ENCODE measurements at places on chromosomes 1 and 21.
A peak's percentile ranks its signal among the peaks of the same experiment; 100 is the strongest.

DNA sequence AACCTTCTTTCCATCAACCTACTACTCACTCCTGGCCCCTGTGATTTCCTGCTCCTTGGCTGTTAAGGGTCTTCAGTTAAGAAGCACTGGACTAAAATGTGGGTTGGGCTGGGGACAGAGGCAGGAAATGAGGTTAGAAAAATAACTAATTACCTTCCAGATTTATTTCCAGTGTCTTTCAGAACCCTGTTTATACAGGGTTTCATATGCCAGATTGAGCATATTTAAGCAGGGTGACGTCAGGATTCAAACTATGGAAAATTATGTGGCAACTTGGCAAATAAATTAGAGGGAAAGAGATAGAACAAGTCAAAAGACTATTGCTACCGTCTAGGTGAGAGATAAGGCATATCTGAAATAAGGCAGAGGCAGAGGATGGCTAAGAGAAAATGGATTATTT lies 11.7 kb upstream of the MCOLN3 start:
- peaks cover 8% of the 10 kb centered on the region for H3K27me3 ChIP-seq
- peaks cover 21% of the 10 kb centered on the region for H3K4me1 ChIP-seq
- no peak for DNase-seq
- no peaks in the 10 kb centered on the region for H3K36me3 ChIP-seq
- no peak overlapping the region for H3K4me3 ChIP-seq
- H3K27ac ChIP-seq: no peak overlapping the region

DNA sequence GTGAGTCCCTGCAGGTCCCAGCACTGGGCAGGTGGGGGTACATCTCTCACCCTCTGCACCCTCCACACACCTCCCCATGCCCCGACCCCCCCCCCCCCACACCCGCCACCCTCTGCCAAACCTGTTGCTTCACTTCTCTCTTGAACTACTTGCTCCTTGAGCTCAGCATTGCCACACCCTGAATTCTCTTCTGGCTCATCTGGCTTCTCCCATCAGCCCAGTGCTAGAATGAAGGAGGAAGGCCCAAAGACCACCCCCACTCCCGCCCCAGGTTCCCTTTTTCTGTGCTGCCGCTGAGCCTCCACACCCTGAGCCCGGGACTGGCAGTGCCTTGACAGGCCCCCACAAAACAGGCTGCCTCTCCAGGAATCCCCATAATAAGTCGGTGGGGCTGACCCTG lies 6.4 kb upstream of the TNNI1 start:
- H3K36me3 ChIP-seq: no peaks in the 10 kb centered on the region
- no peaks in the 10 kb centered on the region for H3K27me3 ChIP-seq
- no peak overlapping the region for H3K4me3 ChIP-seq
- no peak for DNase-seq
- no peaks in the 10 kb centered on the region for H3K4me1 ChIP-seq

DNA sequence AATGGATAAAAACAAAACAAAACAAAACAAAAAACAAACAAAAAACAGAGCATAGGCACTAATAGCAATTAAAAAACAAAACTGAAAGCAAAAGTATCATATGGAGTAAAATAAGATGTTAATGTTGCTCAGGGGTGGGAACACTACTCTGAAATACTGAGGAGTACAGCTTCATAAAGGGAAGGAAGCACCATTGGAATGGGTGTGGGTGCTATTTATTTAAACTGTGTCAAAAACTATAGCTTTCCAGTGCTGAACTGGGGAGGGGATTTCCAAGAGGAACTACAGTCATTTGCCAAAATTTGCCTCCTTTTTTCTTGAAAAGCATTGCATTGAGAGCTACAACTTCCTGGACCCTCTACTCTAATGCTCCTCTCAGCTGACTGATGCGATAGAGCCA lies 40.0 kb downstream of the SPTA1 start:
- no peak for DNase-seq
- H3K4me1 ChIP-seq: no peaks in the 10 kb centered on the region
- no peaks in the 10 kb centered on the region for H3K27me3 ChIP-seq
- H3K27ac ChIP-seq: no peak overlapping the region
- no peaks in the 10 kb centered on the region for H3K36me3 ChIP-seq
- no peak overlapping the region for H3K4me3 ChIP-seq

GRCh38 chr1:145795257-145795881 lies 28.5 kb downstream of the RNF115 start:
- no peaks in the 10 kb centered on the region for H3K27me3 ChIP-seq
- no peak for DNase-seq
- H3K27ac ChIP-seq: no peak overlapping the region
- H3K36me3 ChIP-seq: peaks cover 35% of the 10 kb centered on the region
- no peak overlapping the region for H3K4me3 ChIP-seq

GRCh38 chr1:156376146-156376545 lies 7.1 kb downstream of the RHBG start:
- DNase-seq: no peak
- H3K4me3 ChIP-seq: no peak overlapping the region
- 0 out of 2 replicates have a peak, but pooled peaks cover 3% of the 10 kb centered on the region for H3K4me1 ChIP-seq
- peaks cover 9% of the 10 kb centered on the region for H3K27me3 ChIP-seq

DNA sequence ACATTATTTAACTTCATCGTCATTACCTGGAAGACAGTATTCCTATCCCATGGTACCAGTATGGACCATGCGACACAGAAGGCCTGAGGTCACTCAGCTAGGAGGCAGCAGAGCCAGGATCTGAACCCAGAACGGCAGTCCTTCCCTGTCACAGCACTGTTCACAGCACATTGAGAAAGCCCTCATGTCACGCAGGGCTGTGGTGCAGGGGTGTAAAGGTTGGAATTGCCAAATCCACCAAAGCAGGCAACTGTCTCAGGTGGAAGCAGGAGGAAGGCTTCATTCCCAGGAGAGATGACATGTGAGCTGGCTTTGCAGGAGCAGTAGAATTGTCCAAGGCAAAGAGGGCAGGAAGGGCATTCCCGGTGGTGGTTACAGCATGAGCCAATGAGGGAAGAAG lies 9.9 kb upstream of the TTC22 start:
- no peak overlapping the region for H3K27ac ChIP-seq
- H3K4me1 ChIP-seq: peaks cover 27% of the 10 kb centered on the region

DNA sequence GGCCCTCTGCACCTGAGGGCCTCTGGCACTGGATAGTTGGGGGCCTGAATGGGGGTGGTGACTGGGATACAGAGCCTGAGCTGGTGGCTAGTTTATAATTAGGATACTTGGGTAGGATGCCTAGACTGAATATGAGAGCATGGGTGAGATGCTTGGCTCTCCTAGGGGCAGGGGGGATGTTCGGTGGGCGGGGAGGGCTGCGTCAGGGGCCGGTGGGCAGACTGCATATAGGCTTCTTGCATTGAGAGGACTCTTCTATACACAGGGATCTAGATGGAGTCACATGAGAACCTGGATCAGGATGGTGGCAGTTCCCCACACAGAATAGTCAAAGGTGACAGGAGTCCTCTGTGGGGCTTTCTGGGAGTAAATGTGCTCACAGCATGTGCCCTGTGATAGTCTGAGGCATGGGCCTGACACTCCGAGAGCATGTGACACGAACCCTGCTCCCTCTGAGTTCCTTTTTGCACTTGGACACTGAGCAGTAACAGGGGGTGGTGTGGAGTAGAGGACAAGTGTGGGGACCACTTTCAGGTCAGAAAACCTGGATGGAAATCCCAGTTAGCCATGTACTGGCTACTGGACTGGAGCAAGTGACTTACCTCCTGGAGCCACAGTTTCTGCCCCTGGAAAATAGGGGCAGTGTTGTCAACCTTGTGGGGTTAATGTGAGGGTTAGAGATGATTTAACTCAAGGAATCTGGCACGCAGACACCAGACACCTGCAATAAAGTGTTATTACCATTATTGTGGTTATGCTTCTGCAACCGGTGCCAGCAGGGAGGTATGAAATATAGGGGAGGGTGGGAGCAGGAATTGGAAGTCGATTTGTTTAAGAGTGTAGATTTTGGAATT lies 2.2 kb downstream of the MAP7D1 start:
- peaks cover 23% of the 10 kb centered on the region for H3K27me3 ChIP-seq
- DNase-seq: no peak
- no peak overlapping the region for H3K27ac ChIP-seq
- H3K4me3 ChIP-seq: peak overlapping the region; percentile 79

GRCh38 chr1:178412400-178412770 lies 84.4 kb downstream of the CLEC20A start:
- DNase-seq: no peak
- no peak overlapping the region for H3K4me3 ChIP-seq
- H3K27me3 ChIP-seq: no peaks in the 10 kb centered on the region
- peaks cover 8% of the 10 kb centered on the region for H3K36me3 ChIP-seq
- H3K27ac ChIP-seq: no peak overlapping the region

DNA sequence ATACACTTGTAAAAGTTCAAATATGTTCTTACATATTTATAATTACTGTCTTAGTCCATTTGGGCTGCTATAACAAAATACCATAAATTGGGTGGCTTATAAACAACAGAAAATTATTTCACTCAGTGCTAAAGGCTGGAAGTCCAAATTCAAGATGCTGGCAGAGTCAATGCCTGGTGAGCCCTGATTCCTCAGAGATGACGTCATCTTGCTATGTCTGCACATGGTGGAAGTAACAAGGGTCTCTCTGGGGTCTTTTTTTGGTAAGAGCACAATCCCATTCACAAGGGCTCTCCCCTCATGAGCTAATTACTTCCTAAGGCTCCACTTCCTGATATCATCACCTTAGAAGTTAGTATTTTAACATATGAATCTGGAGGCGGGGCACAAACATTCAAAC lies 108.0 kb upstream of the DUSP10 start:
- no peak for DNase-seq
- H3K27ac ChIP-seq: no peak overlapping the region
- H3K4me3 ChIP-seq: no peak overlapping the region
- H3K4me1 ChIP-seq: peaks cover 10% of the 10 kb centered on the region
- H3K36me3 ChIP-seq: no peaks in the 10 kb centered on the region

- peak within 1 kb of the TSS; percentile 77 for H3K4me3 ChIP-seq
- peaks cover 17% of the 10 kb centered on the region for H3K4me1 ChIP-seq
- peaks cover 36% of the 10 kb centered on the region for H3K27me3 ChIP-seq
- H3K36me3 ChIP-seq: no peaks in the 10 kb centered on the region
Observed at GRCh38 chr1:201888282-201889089, at the start of gene SHISA4. Gene SHISA4 (plus strand): TSS chr1:201888898. CDS start chr1:201888995, 97 bp downstream.

- peaks cover 51% of the 10 kb centered on the region for H3K27me3 ChIP-seq
- peaks cover 33% of the 10 kb centered on the region for H3K4me1 ChIP-seq
- no peaks in the 10 kb centered on the region for H3K36me3 ChIP-seq
- H3K27ac ChIP-seq: no peak overlapping the region
- DNase-seq: peak; percentile 68
Observed at GRCh38 chr1:166947398-166948043, 27.8 kb downstream of the ILDR2 start.

- peaks cover 3% of the 10 kb centered on the region for H3K27me3 ChIP-seq
- no peak overlapping the region for H3K4me3 ChIP-seq
- peaks cover 15% of the 10 kb centered on the region for H3K4me1 ChIP-seq
- DNase-seq: no peak
Observed at GRCh38 chr1:161503394-161503748, 1.9 kb upstream of the FCGR2A start.

DNA sequence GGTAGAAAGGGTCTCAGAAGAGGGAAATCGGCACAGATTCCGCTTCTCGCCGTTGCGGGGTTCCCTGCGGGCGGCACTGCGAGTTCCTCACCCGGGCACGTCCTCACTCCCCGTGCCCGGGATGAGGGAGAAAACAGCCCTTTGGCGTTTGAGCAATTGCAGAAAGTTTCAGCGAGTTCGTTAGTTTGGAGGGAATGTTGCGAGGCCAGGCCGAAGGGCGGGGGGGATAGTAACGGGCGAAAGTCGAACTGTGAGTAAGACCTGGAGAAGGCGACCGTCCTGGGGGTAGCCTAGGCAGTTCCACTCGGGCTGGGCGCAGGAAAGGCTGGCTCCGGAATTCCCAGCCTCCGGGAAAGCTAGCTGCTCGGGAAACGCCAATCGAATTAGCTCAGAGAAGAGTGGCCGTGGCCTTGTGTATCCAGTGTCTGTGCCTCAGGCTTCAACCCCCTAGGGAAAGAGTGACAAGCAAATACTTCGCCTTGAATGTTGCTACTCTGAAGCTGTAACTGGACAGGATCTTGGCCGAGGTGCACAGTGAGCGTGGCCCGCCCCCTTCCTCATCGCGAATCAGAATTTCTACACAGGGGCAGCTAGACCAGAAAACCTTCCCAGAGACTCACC lies 787 bp downstream of the PTGFR start:
- peak; percentile 64 for DNase-seq
- no peaks in the 10 kb centered on the region for H3K36me3 ChIP-seq
- H3K27me3 ChIP-seq: peaks cover 80% of the 10 kb centered on the region
- H3K27ac ChIP-seq: no peak overlapping the region
- peaks cover 9% of the 10 kb centered on the region for H3K4me1 ChIP-seq

DNA sequence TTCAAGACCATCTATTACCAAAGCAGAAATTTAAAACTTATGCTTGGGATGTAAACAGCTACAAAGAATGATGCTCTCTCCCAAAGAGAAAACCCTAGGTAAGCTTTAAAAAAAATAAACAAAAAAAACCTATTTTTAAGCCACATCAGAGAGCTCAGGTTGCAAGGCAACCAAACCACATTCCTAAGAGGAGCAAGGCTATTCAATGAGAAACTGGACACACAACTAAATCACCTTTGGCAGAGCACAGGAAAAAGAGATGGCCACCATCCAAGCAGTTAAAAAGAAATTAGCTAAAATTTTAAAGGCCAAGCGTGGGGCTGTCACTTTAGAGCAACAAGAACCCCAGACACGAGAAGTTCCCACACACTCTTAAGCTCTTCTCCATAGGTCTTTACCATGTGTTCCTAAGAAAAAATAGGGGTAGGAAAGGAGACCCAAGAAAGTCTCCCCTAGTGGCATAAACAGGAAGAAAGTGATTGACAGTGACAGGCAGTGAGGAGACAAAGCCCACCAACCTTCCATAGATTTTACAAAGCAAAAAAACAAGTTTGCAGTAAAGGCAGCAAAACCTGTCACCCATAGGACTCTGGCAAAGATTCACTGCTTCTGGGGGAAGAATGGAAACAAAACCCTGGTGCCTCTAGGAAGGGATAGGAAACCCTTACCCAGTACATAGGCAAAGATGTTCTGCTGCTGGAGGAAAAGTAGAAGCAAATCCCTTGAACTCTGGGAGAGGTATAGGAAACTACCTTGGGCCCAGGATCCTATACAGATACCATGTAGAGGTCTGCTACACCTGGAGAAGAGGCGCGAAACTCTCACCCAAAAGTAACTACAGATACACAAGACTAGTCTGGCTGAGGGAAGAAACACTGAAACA lies 68.5 kb downstream of the FOXJ3 start:
- H3K4me1 ChIP-seq: peaks cover 41% of the 10 kb centered on the region
- peak overlapping the region; percentile 26 for H3K4me3 ChIP-seq
- H3K27me3 ChIP-seq: no peaks in the 10 kb centered on the region
- H3K36me3 ChIP-seq: peaks cover 12% of the 10 kb centered on the region

DNA sequence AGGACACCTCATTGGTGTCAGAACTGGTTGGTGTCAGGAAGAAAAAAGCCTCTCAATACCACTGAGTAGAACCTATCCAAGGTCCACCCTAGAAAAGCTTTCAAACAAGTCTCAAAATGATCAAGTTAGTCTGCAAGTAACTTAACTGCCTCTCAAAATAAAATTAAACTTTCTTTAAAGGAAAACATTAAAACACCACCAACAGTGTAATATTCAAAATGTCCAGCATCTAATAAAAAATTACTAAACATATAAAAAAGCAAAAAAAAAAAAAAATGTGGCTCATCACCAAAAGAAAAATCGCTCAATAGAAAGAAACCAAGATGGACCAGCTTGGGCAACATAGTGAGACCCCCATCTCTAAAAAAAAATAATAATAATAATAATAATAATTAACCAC lies 18.7 kb upstream of the OLFML2B start:
- no peak for DNase-seq
- no peaks in the 10 kb centered on the region for H3K36me3 ChIP-seq
- no peak overlapping the region for H3K27ac ChIP-seq
- H3K4me1 ChIP-seq: peaks cover 3% of the 10 kb centered on the region
- no peak overlapping the region for H3K4me3 ChIP-seq

All from WTC11 (cell line).